ENCODE measurements at places on chromosomes 6 and 20.

DNA sequence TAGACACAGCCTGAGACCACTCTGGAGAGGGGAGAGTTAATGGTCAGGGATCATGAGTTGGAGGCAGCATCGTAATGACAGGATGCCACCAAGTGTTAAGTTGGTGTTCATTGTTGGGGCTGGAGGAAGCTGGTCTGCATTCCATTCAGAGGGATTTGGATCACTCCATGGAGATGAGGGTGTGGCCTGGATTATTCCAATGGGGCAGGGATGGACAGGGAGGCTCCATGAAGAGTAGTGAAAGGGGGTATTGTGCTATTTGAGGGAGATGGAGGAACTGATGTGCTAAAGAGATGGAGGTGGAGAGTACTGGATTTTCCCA lies 1.1 kb downstream of the SAPCD1 start:
- no peak for DNase-seq

- no peak for DNase-seq
Measured at GRCh38 chr6:45470131-45470738, 92.5 kb upstream of the SUPT3H start.

- no peak for DNase-seq
Measured at GRCh38 chr20:14055127-14055742, 59.9 kb downstream of the MACROD2 start.

DNA sequence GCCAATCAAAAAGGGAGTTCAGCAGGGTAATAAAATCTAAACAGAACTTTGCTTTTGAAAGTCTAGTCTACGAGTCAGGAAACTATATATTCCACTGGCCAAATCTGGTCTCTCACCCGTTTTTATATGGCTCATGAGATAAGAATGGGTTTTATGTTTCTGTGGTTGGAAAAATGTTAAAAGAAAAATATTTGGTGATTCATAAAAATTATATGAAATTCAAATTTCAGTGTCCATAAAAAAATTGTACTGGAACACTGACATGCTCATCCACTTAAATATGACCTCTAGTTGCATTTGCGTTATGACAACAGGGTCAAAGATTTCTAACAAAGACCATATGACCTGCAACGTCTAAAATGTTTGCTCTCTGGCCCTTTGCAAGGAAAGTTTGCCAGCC lies 22.3 kb upstream of the LAMP5 start:
- no peak for DNase-seq

DNA sequence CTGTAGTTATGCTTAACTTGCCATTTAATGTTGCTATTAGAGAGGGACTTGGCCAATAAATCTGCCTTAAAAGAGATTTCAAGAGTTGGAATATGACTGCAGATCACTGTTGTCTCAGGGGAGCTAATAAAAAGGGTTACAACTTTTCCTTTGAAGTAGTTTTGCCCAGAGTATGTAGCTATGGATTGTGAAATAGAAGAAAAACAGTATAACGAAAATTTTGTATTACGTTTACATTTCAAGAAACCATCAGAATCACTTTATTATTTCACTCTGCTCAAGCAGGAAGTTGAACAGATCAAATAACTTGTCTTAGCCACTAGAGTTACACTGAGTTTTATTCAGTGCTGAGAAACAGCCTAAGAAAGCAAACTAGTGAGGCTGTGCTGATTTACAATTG lies 3.0 kb upstream of the ZSCAN26 start:
- no peak for DNase-seq

- no peak for DNase-seq
Measured at GRCh38 chr6:154139892-154140291, 100.9 kb downstream of the OPRM1 start.

Measured in stimulated activated CD8-positive, alpha-beta memory T cell treated with anti-CD3 and anti-CD28 coated beads, Interleukin-2, amount 100 ng/mL, for 1 hour (primary cell).